Spleen (tissue), 13 donors: ENCODE measurements at places on chromosomes 5 and 9.

- no peak for DNase-seq
These were observed 5.1 kb upstream of the TSLP start for GRCh38 chr5:111066261-111066938.

DNA sequence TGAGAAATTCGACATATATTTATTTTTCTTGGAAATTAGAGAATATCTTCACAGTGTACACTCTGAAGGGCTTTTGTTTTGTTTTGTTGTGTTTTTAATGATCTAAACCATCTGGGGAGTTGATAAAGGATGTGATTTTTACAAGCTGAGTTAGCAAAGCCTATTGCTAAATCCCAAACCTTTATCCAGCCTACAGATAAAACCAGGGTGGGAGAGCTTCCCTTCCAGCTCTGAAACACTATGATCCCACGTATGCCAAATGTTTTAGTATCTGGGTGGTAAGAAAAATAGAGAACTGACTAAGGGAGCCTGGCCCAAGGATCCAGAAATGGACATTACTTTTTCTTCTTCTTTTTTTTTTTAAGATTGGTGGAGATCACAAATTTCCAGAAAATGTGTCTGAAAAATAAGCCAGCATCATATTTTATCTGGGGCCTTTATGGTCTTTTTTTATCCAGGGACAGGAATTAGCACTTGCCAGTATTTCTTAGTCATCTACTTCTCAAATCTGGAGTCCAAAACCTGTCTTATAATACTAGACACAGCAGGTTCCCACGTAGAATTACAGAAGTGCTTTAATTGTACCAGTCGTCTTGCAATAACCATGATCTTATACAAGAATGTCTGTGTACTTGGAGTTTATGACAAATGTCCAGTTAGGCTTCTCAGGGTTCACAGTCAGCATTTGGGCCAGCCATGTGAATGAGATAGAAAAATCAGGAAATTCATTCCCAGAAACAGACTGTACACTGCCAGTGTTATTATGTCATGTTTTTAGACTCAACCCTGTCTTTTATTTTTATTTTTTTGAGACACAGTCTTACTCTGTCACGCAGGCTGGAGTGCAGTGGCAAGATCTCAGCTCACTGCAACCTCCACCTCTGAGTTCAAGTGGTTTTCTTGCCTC, 290.8 kb upstream of the MPDZ start:
- DNase-seq = no peak

DNA sequence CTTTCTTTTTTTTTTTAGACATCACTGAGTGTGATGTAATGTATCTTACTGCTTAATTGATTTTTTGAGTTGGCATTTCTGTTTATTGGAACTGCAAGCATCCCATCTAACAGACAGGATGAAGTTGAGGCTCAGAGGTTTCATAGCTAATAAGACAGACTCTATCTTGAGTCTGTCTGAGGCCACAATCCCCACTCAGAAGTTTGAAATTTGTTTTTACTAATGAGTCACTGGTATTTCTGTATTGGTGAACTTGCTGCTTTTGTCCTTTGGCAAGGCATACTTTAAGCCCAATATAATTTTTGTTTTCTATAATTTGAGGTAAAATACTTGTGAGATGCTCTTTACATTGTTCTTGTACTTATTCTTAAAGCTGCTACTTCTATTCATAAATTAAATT, 491.2 kb downstream of the PSAT1 start:
- DNase-seq = no peak

- DNase-seq = no peak
These were observed 32.7 kb upstream of the DAPK1 start for GRCh38 chr9:87464992-87465378.

- no peak for DNase-seq
These were observed 554.1 kb downstream of the MAT2B start for GRCh38 chr5:164059471-164059870.
